ENCODE measurements at places on chromosomes 16 and 17. TPM values are rescaled to one million over a fixed set of nuclear protein-coding genes. Genes with fewer than 3 reads are reported as not detected.

The CACNG1 gene
- total RNA-seq, result not detected

The EME1 gene
- 6.3 TPM for total RNA-seq

The LASP1 gene
- 228 TPM for total RNA-seq

The HOXB7 gene
- 9.8 TPM for total RNA-seq

The NTN1 gene
- total RNA-seq, result 0.79 TPM

The CES3 gene
- total RNA-seq, result 1.9 TPM

The SLC35G6 gene
- not detected for total RNA-seq

The SLC5A11 gene
- total RNA-seq, result not detected

The CRYBA1 gene
- total RNA-seq, result not detected

The KCNH6 gene
- not detected for total RNA-seq

The LIG3 gene
- 45.6 TPM for total RNA-seq

GRCh38 chr17:60914078-60914477 lies 236.4 kb downstream of the BCAS3 start:
- no peak for DNase-seq

DNA sequence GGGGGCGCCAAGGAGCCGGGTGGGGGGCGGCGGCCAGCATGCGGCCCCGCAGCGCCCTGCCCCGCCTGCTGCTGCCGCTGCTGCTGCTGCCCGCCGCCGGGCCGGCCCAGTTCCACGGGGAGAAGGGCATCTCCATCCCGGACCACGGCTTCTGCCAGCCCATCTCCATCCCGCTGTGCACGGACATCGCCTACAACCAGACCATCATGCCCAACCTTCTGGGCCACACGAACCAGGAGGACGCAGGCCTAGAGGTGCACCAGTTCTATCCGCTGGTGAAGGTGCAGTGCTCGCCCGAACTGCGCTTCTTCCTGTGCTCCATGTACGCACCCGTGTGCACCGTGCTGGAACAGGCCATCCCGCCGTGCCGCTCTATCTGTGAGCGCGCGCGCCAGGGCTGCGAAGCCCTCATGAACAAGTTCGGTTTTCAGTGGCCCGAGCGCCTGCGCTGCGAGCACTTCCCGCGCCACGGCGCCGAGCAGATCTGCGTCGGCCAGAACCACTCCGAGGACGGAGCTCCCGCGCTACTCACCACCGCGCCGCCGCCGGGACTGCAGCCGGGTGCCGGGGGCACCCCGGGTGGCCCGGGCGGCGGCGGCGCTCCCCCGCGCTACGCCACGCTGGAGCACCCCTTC lies 484 bp downstream of the FZD2 start:
- peak; percentile 69 for DNase-seq

DNA sequence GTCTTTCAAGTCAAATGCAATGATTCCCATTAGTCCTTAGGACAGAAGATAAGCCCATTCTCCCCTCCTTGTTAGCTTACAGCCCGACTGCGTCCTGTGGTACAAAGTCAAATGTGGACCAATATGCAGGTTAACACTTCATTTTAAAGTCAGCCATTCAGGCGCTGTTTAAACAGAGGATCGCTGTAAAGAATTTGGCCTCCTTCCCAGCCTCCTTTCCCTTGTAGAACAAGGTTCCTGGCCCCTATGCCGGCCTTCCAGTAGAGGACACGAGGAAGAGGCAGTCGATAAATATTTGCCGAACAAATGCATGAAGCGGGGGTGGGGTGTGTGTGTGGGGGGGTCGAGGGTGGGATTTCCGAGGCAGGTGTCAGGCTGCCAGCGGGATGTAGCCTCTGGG lies 4.3 kb downstream of the SDK2 start:
- DNase-seq, result no peak

DNA sequence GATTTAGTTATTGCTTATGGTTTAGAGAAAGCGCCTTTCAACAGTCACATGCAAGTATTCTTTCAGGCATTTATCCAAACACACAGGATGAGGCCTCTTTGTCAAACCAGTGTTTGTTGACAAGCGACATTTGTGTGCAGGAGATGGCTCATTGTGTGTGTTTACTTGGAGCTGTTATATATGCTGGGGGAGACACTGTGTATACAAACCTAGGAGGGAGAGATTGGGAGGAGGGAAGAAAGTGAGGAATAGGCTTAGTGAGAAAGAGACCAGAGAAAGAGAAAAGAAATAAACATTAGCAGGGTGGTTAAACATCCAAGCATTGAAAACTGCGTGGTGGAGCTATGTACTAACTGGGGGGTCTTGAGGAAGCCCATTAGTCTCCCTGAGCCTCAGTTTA lies 437.6 kb downstream of the MAF start:
- DNase-seq, result no peak

- peak; percentile 61 for DNase-seq
These were observed 111.4 kb downstream of the UTP18 start for GRCh38 chr17:51371732-51372151.

DNA sequence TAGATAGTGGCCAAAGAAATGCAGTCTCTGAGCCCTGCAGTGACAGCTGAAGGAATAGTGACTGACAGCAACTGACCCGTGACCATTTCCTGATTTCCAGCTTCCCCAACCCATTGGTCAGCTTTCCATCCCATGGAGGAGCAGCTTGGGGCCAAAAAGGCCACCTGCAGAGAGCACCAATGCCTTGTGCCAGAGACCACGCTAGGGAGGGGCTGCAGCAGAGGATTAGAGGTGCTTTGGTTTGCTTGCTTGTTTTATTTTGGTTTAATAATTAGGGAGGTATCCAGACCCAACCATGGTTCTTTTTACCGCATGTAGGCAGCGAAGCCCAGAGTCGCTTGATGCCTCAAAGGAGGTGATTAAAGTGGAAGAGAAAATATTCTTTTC lies 61.3 kb upstream of the SIAH1 start:
- peak; percentile 26 for DNase-seq

GRCh38 chr17:10743316-10744009 lies 13.6 kb upstream of the TMEM220 start:
- DNase-seq, result peak; percentile 16

- DNase-seq, result no peak
These were observed 7.3 kb upstream of the HAP1 start for GRCh38 chr17:41741709-41742108.

DNA sequence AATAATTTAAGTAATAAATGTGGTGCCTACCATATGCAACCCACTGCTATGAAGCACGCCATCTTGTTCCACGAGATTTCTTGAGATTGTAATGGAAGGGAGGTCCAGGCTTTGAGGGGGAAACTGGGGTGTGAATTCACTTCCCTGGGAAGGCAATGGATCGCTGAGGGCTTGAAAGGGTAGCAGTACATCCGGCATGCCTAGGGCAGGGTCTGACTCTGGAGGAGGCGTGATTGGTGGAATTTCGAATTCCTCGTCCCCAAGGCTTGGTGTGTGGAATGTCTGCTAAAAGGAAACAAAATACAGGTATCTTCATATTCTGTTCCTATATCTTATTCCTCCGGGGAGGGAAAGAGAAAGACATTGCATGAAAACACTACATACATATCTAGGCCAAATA lies 83.0 kb downstream of the TOX3 start:
- no peak for DNase-seq

DNA sequence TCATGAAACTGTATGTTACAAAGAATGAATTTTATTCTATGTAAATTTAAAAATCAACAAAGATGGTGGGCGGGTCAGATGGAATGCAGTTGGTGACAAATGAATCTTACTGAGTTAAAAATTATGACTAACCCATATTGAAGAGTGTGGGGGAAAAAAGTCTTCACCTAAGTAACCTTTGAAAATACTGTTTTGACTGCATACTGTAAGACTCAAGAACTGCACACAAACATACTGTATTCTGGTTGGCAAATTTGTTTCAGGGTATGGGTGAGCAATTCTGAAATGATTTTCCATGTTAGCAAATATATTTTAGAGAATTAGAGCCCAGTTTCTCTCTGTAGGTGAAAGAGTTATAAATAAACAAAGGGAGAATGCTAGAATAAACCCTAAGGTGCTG lies 153.7 kb upstream of the KCNJ18 start:
- DNase-seq, result no peak

GRCh38 chr17:53032861-53033271 lies 789.9 kb upstream of the KIF2B start:
- no peak for DNase-seq

GRCh38 chr16:48487287-48487686 lies 102.1 kb upstream of the SIAH1 start:
- DNase-seq, result peak; percentile 14

DNA sequence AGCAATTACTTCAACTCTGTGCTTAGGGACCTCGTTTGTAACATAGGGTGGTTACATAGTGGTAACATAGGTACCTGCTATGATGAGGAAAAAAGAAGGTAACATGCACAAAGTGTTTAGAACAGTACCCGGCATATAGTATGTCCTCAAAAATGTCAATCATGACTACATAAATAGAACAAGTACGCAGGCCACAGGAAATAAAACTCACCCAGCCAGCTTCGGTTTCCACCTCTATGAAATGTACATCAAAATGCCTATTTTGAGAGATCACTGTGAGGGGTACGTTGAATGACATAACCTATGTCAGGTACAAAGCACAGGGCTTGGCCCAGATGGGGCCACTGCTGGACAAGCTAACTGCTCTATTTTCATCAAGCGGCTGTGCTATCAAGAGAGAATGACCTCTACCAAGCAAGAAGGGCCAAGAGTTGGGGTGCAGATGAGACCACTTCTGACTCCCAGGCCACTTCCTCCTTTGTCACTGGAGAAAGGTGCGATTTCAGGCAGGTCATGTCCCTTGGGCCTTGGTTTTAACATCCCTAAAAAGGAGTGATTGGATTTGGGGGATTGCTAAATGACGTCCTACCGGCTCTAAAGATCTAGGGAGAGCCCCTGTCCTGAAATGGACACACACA lies 45.4 kb downstream of the WSB1 start:
- no peak for DNase-seq

DNA sequence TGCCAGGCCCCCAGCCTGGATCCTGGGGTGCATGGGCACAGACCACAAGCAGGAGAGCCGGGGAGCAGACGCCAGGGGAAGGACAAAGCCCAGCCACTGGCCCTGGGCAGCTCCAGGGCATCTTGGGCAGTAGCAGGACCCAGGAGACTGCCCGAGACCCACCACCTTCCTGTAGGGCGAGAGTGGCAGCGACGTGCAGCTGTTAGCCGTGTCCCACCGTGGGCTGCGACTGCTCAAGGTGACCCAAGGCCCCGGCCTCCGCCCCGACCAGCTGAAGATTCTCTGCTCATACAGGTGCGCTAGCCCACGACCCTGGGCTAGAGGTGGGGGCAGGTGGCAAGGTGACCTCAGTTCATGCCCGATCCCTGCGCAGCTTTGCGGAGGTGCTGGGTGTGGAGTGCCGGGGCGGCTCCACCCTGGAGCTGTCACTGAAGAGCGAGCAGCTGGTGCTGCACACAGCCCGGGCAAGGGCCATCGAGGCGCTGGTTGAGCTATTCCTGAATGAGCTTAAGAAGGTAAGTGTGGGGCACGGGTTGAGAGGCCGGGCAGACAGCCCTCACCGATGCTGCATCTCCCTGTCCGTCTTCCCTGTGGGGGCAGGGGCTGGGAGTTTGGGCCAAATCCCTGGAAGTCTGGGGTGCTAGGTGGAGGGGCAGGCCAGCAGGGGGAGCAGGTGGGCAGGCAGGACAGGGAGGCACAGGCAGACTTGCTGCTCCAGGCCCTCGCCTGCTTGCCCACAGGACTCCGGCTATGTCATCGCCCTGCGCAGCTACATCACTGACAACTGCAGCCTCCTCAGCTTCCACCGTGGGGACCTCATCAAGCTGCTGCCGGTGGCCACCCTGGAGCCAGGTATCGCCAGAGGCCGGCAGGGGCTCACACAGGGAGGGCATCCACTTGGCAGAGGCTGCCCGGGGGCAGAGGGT lies 13.5 kb upstream of the SMIM5 start:
- DNase-seq, result peak; percentile 52

DNA sequence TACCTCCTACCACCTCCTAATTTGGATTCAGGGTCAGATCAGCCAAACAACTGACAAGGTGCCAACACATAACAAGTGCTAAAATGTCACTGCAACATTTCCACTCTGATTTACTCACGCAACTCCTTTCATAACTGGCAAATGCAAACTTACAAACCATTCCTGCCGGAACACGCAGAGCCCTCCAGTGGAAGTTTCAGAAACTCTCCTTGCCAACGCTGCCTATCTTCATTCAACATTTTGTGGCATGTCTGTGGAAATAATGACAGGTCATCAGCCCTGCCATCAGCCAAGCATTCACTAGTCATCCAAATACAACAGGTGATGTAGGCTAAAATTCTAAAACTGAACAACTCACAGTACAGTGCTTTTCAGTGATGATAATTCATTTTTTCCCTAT lies 37.7 kb upstream of the OR3A1 start:
- no peak for DNase-seq

GRCh38 chr16:56515665-56516064 lies 4.2 kb downstream of the BBS2 start:
- no peak for DNase-seq

DNA sequence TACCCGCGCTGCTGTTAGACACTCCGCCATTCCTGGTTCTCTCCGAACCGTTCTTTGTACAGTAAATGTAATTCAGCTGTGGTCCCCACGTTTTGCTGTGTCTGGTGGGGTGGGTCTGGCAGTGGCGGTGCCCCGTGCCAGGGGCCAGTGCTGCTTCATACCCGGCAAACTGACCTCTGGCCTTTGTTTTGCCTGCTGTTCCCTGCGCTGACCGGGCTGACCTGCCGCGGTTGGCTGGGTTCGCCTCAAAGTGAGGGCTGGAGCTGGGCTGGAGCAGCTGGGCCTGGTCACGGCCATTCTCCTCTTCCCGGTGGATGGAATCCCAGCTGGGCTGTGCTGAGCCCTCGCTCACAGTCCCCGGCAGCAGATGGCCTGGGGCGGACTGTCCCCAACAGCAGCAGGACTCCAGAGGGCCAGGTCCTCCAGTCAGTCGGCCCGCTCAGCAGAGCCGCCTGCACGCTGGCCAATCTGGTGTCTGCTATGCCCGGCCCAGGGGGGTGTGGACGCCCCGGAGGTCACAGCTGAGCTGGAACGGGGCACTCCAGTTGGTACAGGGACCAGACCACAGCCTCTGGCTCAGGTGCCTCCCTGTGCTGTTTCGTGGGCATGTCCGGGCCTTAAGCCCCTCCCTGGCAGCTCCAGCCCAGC lies 1.5 kb upstream of the WFIKKN1 start:
- DNase-seq, result no peak

- no peak for DNase-seq
These were observed 20.0 kb upstream of the ARL4D start for GRCh38 chr17:43378766-43379165.

GRCh38 chr17:19730843-19731242 lies 14.5 kb upstream of the SLC47A2 start:
- DNase-seq, result no peak

DNA sequence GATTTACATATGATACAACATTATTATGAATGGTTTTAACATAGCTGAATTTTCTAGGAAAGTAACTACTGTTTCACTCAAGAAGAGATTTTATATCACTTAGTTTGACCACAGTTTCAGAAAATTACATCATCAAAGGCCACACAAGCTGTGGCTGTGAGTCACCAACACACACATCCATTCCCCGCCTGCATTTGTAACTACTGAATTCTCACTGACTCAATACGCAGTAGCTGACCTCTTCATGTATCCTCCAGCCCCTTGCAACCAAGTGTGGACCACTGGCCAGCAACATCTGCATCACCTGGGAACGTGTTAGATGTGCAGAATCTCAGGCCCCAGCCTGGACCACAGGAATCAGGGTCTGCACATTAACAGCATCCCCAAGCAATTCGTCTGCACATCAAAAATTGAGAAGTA lies 197.6 kb downstream of the XYLT1 start:
- peak; percentile 76 for DNase-seq

GRCh38 chr17:81656835-81657234 lies 493 bp upstream of the PDE6G start:
- DNase-seq, result no peak

Data from MG63 (cell line).